Fibroblast of lung (primary cell): ENCODE measurements at places on chromosomes 6 and 20.

DNA sequence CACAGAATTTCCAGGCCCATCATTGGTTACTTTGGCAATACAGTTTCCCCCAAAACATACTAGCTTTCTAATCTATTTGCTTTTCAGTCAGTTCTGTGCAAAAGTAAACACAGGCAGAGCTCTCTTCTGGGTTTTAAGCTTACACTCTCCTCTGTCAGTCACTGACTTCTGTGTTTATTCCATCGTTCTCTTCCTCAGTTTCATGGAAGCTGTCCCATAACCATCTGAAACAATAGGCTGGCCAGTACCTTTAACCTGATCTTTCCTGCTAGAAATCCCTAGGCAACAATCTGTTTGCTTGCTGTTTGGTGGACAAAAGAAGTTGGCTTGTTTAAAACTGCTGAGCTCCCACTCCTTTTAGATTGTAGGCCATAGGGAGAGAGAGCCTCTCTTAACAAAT, 431.5 kb downstream of the HACE1 start:
- no peak overlapping the region for H3K4me3 ChIP-seq
- no peaks in the 10 kb centered on the region for H3K36me3 ChIP-seq
- no peak for DNase-seq
- H3K4me1 ChIP-seq: no peaks in the 10 kb centered on the region
- H3K27ac ChIP-seq: no peak overlapping the region

GRCh38 chr20:49165611-49166010, 22.5 kb downstream of the STAU1 start:
- no peaks in the 10 kb centered on the region for H3K27me3 ChIP-seq
- no peak for DNase-seq
- no peak overlapping the region for H3K27ac ChIP-seq
- H3K4me1 ChIP-seq: peaks cover 4% of the 10 kb centered on the region
- H3K36me3 ChIP-seq: peaks cover 2% of the 10 kb centered on the region

GRCh38 chr6:792662-793061, 99.7 kb upstream of the EXOC2 start:
- H3K27ac ChIP-seq: no peak overlapping the region
- no peaks in the 10 kb centered on the region for H3K27me3 ChIP-seq
- H3K4me1 ChIP-seq: peaks cover 2% of the 10 kb centered on the region
- H3K4me3 ChIP-seq: no peak overlapping the region
- DNase-seq: no peak
- no peaks in the 10 kb centered on the region for H3K36me3 ChIP-seq

GRCh38 chr6:157329829-157330228, 6.5 kb upstream of the TMEM242 start:
- DNase-seq: peak; percentile 74
- H3K36me3 ChIP-seq: no peaks in the 10 kb centered on the region
- no peak overlapping the region for H3K4me3 ChIP-seq
- no peak overlapping the region for H3K27ac ChIP-seq
- peaks cover 7% of the 10 kb centered on the region for H3K27me3 ChIP-seq

GRCh38 chr6:3873051-3873450, 23.9 kb downstream of the FAM50B start:
- H3K4me3 ChIP-seq: no peak overlapping the region
- no peaks in the 10 kb centered on the region for H3K4me1 ChIP-seq
- peaks cover 2% of the 10 kb centered on the region for H3K27me3 ChIP-seq

DNA sequence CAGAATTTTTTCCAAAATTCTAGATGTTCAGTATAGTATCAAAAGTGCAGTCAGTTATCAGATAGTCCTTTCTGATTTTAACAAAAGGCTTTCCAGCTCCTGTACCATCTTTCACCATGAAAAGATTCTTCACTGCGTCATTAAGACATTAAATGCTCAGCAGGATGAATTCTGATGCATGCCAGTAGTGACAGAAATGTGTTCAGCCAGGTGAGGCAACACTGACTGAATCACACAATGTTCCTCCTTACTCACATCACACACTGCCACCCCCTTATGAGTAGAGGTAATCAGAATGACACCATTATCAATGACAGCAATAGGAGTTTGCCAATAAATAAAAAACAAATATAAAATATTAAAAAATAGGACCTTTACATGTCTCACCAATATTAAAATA, 426.6 kb upstream of the PLCB4 start:
- no peaks in the 10 kb centered on the region for H3K27me3 ChIP-seq
- DNase-seq: no peak
- no peak overlapping the region for H3K4me3 ChIP-seq
- H3K4me1 ChIP-seq: peaks cover 12% of the 10 kb centered on the region

GRCh38 chr6:10583509-10583901, 62.4 kb downstream of the GCNT2 start:
- no peaks in the 10 kb centered on the region for H3K27me3 ChIP-seq
- no peaks in the 10 kb centered on the region for H3K4me1 ChIP-seq
- no peak for DNase-seq
- no peaks in the 10 kb centered on the region for H3K36me3 ChIP-seq
- H3K27ac ChIP-seq: no peak overlapping the region
- H3K4me3 ChIP-seq: no peak overlapping the region
